ENCODE measurements at places on chromosomes 5 and 9.

- no peaks in the 10 kb centered on the region for H3K27me3 ChIP-seq
- H3K27ac ChIP-seq: no peak overlapping the region
- no peak for DNase-seq
- no peak overlapping the region for H3K4me3 ChIP-seq
These were observed 155.1 kb downstream of the AGTPBP1 start for GRCh38 chr9:85586684-85587083.

GRCh38 chr9:34372467-34373011, 4.2 kb downstream of the MYORG start:
- peaks cover 18% of the 10 kb centered on the region for H3K4me1 ChIP-seq
- no peaks in the 10 kb centered on the region for H3K27me3 ChIP-seq
- H3K36me3 ChIP-seq: peaks cover 16% of the 10 kb centered on the region
- no peak overlapping the region for H3K27ac ChIP-seq

DNA sequence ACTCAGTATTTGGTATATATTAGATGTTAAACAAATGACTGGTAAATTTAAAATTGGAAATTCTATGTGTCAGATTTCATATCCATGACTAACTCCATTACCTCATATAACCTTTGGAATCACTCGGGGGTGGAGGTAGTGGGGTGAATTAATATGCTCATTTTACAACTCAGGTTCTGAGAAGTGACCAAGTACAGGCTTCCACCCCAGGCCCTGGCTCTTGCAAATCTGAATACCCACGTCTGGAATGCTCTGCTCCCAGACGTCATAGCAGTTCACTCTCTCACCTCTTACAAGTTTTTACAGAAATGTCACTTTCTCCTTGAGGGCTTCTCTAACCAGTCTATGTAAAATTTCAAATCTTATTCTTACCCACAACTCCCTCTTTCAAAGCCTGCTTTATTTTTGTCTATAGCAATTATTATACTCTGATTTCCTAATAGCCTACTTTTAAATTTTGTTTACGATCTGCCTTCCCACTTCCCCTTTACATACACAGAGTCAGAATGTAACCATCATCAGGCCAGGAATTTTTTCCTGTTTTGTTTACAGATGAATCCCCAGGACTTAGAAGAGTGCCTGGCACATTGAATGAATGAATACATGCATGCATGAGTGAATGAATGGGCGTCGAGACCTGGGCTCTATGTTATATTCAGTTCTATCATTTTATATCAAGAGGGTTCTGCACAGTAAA, 134.1 kb upstream of the IFNE start:
- H3K27me3 ChIP-seq: peaks cover 12% of the 10 kb centered on the region
- DNase-seq: no peak
- no peak overlapping the region for H3K27ac ChIP-seq

DNA sequence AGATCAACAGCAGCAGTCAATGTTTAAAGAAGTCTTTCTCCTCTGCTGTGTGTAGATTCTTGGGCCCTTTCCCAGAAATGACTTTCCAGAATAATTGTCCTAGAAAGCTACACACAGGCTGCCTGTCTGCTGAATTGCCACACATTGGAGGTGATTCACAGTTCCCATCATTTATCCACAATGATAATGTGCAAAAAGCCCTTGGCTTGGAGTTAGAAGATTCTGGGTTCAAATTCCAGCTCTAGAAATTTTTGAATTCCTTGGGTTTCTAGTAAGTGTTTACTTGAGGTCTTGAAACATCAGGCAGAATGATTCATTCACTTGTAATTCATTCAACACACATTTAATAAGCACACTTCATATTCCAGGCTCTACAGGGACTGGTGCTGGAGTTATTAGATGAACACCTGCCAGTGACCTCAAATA, 28.6 kb upstream of the EPB41L4B start:
- H3K27me3 ChIP-seq: peaks cover 12% of the 10 kb centered on the region
- H3K27ac ChIP-seq: no peak overlapping the region
- H3K4me1 ChIP-seq: no peaks in the 10 kb centered on the region
- DNase-seq: no peak
- H3K4me3 ChIP-seq: no peak overlapping the region

- H3K27me3 ChIP-seq: no peaks in the 10 kb centered on the region
- H3K4me1 ChIP-seq: no peaks in the 10 kb centered on the region
- no peak for DNase-seq
These were observed 10.6 kb upstream of the ANGPTL2 start for GRCh38 chr9:127132921-127133647.

DNA sequence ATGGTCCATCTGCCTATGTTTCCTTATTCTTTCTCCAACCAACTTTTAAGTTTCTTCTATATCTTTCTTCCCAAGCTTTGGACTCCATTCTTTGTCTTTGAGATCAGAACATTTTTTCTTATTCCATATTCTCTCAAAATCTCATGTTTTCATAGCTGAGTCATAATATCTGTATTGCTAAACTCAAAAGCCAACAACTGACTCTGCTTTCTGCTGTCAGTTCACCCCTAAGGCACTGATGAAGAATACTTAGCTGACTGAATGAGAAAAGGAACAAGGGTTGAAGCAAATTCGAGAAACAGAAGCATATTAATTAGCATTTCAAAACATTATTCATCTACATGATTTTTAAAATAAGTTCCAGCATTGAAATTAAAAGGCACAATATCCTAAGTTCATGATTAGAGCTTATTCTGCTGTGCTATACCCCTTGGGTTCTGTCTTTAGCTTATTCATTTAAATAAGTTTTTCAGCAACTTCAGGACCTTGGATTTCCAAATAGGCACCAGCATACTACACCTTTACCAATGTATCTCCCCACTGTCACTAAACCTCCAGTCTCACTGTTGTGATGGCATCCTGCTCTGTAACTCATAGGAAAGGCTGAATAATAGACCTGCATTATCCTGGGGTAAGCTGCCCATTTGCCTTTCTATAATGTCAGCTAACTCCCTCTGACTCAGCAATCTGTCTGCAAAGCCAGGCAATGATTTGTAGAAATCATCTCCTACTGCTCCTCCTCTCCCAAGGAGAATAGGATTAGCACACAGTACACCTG, 49.9 kb upstream of the C5orf46 start:
- no peak for DNase-seq
- peaks cover 2% of the 10 kb centered on the region for H3K27me3 ChIP-seq
- H3K4me1 ChIP-seq: no peaks in the 10 kb centered on the region
- no peaks in the 10 kb centered on the region for H3K36me3 ChIP-seq

GRCh38 chr5:142872795-142873194, 102.6 kb downstream of the ARHGAP26 start:
- H3K36me3 ChIP-seq: no peaks in the 10 kb centered on the region
- H3K4me1 ChIP-seq: peaks cover 38% of the 10 kb centered on the region
- no peak overlapping the region for H3K4me3 ChIP-seq
- no peak for DNase-seq

- H3K4me1 ChIP-seq: peaks cover 13% of the 10 kb centered on the region
- no peak for DNase-seq
- no peaks in the 10 kb centered on the region for H3K27me3 ChIP-seq
- H3K4me3 ChIP-seq: no peak overlapping the region
- H3K27ac ChIP-seq: no peak overlapping the region
These were observed 4.5 kb downstream of the PSAT1 start for GRCh38 chr9:78301466-78301865.

GRCh38 chr5:145463634-145464033, 371.5 kb downstream of the PRELID2 start:
- no peak overlapping the region for H3K4me3 ChIP-seq
- H3K36me3 ChIP-seq: no peaks in the 10 kb centered on the region
- no peaks in the 10 kb centered on the region for H3K4me1 ChIP-seq
- H3K27me3 ChIP-seq: no peaks in the 10 kb centered on the region

DNA sequence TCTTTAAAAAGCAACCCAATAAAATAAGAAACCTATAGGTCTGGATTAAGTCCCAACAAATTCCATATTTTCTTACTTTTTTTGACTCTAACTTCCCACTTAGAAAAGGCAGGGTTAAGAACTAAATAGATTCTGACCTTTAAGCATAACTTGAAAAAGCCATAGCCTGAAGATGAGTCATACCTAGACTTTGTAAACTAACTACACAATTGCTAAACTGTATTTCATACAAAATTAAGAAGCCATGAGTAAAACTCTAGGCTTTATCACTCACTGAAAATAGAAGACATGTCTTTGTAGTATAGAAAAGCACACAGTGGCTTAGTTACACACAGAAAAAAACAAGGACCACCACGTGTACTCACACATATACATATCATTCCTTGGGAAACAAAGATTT, 51.5 kb downstream of the MLLT3 start:
- H3K4me1 ChIP-seq: peaks cover 58% of the 10 kb centered on the region
- DNase-seq: no peak
- no peak overlapping the region for H3K27ac ChIP-seq
- H3K36me3 ChIP-seq: no peaks in the 10 kb centered on the region
- no peaks in the 10 kb centered on the region for H3K27me3 ChIP-seq

DNA sequence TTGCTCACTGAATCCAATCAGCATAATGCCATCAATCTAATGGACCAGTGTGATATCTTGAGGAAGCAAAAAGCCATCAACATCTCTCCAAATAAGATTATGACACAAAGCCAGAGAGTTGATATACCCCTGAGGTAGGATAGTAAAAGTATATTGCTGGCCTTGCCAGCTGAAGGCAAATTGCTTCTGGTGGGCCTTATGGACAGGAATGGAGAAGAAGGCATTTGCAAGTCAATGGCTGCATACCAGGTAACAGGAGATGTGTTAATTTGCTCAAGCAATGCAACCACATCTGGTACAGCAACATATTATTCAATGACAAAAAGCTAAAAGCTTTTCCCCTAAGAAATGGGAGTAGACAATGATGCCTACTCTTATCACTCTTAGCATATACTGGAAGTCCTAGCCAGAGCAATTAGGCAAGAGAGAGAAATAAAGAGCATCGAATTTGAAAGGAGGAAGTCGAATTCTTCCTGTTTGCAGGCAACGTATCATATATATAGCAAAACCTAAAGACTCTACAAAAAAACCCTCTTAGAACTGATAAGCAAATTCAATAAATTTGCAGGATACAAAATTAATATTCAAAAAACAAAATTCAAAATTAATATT, 216.1 kb upstream of the RASA1 start:
- H3K4me1 ChIP-seq: peaks cover 4% of the 10 kb centered on the region
- no peaks in the 10 kb centered on the region for H3K36me3 ChIP-seq
- H3K27me3 ChIP-seq: no peaks in the 10 kb centered on the region
- H3K27ac ChIP-seq: no peak overlapping the region

GRCh38 chr5:76542887-76543690, 80.1 kb downstream of the F2RL2 start:
- H3K27me3 ChIP-seq: no peaks in the 10 kb centered on the region
- H3K4me3 ChIP-seq: peak overlapping the region; percentile 78
- H3K27ac ChIP-seq: peak overlapping the region; percentile 99
- peaks cover 79% of the 10 kb centered on the region for H3K4me1 ChIP-seq
- DNase-seq: peak; percentile 76

DNA sequence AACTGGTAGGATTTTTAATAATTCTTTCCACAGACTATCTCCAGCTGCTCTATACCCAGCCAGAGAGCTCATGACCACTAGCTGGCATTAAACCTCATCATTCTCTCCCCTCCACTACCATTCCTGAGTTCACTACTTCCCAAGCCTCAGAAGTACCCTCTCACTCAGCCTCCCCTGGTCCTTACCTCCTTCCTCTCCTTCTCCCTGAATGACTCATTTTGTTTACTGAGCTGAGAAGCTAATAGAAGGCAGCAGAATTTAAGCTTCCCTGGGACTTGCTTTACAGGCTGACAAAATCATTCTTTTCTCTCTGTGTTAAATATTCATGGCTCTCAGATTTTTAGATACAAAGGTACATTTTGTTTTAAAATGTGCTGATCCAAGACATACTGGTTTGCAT, 305.4 kb downstream of the TLR4 start:
- no peak overlapping the region for H3K4me3 ChIP-seq
- no peaks in the 10 kb centered on the region for H3K27me3 ChIP-seq
- H3K4me1 ChIP-seq: no peaks in the 10 kb centered on the region
- DNase-seq: no peak

DNA sequence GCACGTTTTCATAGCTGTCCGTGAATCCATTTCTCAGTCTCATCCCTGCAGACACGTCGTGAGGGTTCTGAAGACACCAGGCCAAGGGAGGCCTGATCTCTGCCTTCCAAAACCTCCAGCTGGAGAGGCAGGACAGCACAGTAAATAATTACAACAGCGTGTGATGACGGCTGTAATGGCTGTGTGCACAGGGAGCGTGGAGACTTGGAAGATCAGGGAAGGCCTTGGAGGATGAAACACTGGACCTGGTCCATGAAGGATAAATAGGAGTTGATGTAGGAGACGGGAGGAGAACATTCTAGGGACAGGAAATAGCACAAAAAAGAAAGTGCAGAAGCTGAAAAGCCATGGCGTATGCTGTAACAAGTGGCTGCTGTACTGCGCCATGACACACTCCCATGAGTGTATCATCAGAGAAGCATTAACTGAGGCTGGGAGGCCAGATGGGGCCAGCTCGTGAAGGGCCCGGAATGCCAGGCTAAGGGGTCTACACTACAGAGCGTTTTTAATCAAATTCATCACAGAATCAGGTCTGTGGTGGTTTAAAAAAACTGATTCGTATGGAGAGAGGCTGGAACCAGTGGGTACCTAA, 97.2 kb downstream of the CRB2 start:
- H3K27me3 ChIP-seq: no peaks in the 10 kb centered on the region
- no peaks in the 10 kb centered on the region for H3K4me1 ChIP-seq
- H3K36me3 ChIP-seq: peaks cover 13% of the 10 kb centered on the region
- no peak overlapping the region for H3K4me3 ChIP-seq
- DNase-seq: no peak

DNA sequence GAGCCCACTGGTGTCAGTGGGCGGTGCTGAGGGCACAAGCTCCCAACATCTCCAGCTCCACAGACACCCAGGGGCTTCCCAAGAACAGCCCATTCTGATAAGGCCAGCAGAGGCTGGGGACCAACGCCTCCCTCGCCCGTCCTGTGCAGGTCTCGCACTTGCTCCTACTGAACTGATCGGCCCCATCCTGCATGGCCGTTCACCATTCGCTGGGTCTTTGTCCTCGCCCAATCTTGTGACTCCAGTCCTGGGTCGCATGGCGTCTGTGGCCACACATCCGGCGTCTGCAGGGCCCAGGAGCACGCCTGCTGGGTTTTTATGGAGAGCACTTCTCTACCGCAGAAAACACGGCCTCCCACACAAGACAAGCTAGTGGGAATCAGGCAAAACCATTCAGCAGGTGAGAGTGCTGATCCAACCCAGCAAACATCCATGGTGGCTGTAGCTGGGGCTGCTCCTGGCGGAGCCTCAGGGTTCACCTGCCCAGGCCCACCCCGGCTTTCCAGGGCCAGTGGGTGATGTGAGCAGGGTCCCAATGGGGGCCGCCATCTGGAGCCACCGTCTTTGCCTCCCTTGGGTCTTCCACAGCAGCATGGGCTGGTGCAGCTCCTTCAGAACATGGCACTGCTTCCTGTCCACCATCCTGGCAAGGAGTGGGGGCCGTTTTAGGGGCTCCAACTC, 7.4 kb downstream of the LRRC14B start:
- peaks cover 8% of the 10 kb centered on the region for H3K36me3 ChIP-seq
- H3K27me3 ChIP-seq: no peaks in the 10 kb centered on the region
- no peak for DNase-seq

DNA sequence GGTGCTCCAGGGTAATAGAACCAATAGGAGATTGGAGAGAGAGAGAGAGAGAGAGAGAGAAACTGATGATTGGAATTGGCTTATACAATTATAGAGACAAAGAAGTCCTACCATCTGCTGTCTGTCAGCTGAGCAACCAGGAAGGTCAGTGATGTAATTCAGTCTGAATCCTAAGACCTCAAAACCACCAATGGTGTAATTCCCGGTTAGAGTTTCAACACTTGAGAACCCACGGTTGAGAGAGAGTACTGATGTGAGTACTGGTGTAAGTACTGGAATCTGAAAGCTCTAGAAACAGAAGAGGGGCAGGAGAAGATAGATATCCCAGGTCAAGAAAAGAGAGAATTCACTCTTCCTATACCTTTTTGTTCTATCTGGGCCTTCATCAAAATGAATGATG, 775.8 kb downstream of the EFNA5 start:
- H3K27ac ChIP-seq: no peak overlapping the region
- no peak for DNase-seq
- H3K4me1 ChIP-seq: no peaks in the 10 kb centered on the region
- no peak overlapping the region for H3K4me3 ChIP-seq

Data from effector memory CD8-positive, alpha-beta T cell (primary cell).